ENCODE measurements at places on chromosomes 1 and 21. TPM values are rescaled to one million over a fixed set of nuclear protein-coding genes. Genes with fewer than 3 reads are reported as not detected.

The CLEC20A gene
- total RNA-seq: not detected

The TNFRSF4 gene
- 0.11 TPM for total RNA-seq

The CNKSR1 gene
- 9.7 TPM for total RNA-seq

The CFAP107 gene
- not detected for total RNA-seq

The OLFML2B gene
- 0.11 TPM for total RNA-seq

The LENEP gene
- total RNA-seq: not detected

The AJAP1 gene
- not detected for total RNA-seq

The GPR153 gene
- 32.7 TPM for total RNA-seq

The OR2M5 gene
- not detected for total RNA-seq

The PCSK9 gene
- total RNA-seq: 1.3 TPM

The ELAPOR1 gene
- not detected for total RNA-seq

The CYP4B1 gene
- total RNA-seq: not detected

The MIXL1 gene
- 3.7 TPM for total RNA-seq

The OR2L13 gene
- total RNA-seq: not detected

The TNNI3K gene
- total RNA-seq: 4.4 TPM

The PLA2G2D gene
- total RNA-seq: not detected

The JAK1 gene
- total RNA-seq: 41.3 TPM

The CLDN19 gene
- 12.9 TPM for total RNA-seq

The TSHB gene
- not detected for total RNA-seq

The TNFRSF14 gene
- 0.14 TPM for total RNA-seq

The LCE1C gene
- not detected for total RNA-seq

The DENND2C gene
- 1.8 TPM for total RNA-seq

The GIPC2 gene
- 0.28 TPM for total RNA-seq

The MACF1 gene
- 146 TPM for total RNA-seq

The SLFNL1 gene
- 3.0 TPM for total RNA-seq

The PRAMEF15 gene
- not detected for total RNA-seq

The SIM2 gene
- total RNA-seq: not detected

The KRTAP19-1 gene
- not detected for total RNA-seq

The NID1 gene
- total RNA-seq: 30.5 TPM

The ORC1 gene
- total RNA-seq: 2.2 TPM

The PLA2G2C gene
- not detected for total RNA-seq

The SPRR2A gene
- not detected for total RNA-seq

The GPR137B gene
- total RNA-seq: 4.8 TPM

The FMO4 gene
- 3.5 TPM for total RNA-seq

The S100A8 gene
- total RNA-seq: not detected

The CFHR4 gene
- total RNA-seq: not detected

The CD101 gene
- 0.92 TPM for total RNA-seq

The WNT3A gene
- total RNA-seq: not detected

The SYPL2 gene
- total RNA-seq: 17.8 TPM

The SRP9 gene
- 241 TPM for total RNA-seq
